ENCODE measurements at places on chromosomes 12 and 14. TPM values are rescaled to one million over a fixed set of nuclear protein-coding genes. Genes with fewer than 3 reads are reported as not detected.

The NUBPL gene
- 3.1 TPM for polyA plus RNA-seq

The CPM gene
- not detected for polyA plus RNA-seq

The DIO2 gene
- polyA plus RNA-seq, result 2.1 TPM

The AKAP6 gene
- 15.8 TPM for polyA plus RNA-seq

The FOXA1 gene
- not detected for polyA plus RNA-seq

The SETD3 gene
- 44.0 TPM for polyA plus RNA-seq

The DHH gene
- polyA plus RNA-seq, result 0.66 TPM

The CMA1 gene
- not detected for polyA plus RNA-seq

The P2RX2 gene
- polyA plus RNA-seq, result not detected

The MIP gene
- not detected for polyA plus RNA-seq

The ARHGAP9 gene
- not detected for polyA plus RNA-seq

The ITGA5 gene
- polyA plus RNA-seq, result not detected

Data from neural cell (in vitro differentiated cells).